ENCODE measurements at places on chromosomes 4 and X.

GRCh38 chrX:120205816-120206753, 44.5 kb upstream of the ZBTB33 start:
- no peak for DNase-seq

DNA sequence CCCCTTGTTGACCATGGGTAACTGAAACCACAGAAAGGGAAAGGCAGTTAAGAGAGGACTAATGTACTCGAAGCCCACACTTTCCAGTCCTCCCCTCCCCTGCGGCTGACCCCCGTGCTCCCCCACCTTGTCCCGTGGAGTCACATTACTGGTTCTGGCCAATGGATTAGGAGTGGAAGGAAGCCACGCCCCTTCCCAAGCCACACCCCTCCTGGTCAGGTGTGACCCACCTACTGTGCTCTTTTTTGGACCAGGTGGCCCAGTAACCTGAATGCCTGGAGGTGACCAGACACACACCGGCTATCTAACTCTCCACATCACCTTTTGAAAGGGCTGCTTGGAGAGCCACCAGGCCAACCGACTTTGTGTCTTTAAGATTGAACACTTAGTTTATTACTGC, 109.3 kb upstream of the MSX1 start:
- no peak for DNase-seq

- no peak for DNase-seq
Measured at GRCh38 chr4:52069571-52069970, 18.5 kb downstream of the SPATA18 start.

GRCh38 chrX:132652871-132653270, 164.0 kb upstream of the MBNL3 start:
- no peak for DNase-seq

DNA sequence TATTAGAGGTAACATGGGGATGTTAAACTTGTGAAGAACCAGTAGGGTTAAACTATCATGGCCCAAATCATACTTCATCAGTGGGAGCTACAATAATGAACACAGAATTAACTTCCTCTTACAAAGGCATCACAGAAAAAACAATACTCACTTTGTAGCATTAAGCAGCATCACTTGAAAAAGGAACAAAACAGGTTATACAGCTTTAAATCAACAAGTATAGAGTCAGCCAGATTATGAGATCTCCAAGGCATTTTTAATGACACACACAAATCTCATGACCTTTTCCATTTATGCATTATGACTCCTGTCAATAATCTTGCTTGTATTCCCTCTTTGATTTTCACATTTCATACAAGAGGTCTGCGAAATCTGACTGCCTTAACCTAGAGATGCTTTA, 18.3 kb downstream of the FBXL5 start:
- no peak for DNase-seq

GRCh38 chrX:153953342-153953830, 8.9 kb upstream of the RENBP start:
- no peak for DNase-seq

DNA sequence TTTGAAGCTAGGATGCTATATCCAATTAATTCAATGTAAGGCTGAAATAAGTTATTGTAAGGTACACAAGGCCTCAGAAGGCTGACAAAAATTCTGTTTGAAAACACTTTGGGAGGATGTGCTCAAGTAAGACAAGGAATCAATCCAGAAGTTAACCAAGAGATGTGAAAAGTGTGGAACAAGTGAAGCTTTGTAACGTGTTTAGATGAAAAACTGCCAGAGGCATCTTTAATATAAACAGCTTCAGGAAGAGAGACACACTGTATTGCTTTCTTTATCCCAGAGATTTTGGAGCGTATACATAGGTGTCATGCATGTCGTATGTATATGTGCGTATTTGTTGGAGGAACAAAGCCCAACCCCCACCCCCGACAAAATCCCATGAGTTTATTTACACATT, 28.3 kb upstream of the YTHDC1 start:
- DNase-seq, result no peak

GRCh38 chrX:36861601-36862000, 146.6 kb upstream of the FAM47C start:
- no peak for DNase-seq

DNA sequence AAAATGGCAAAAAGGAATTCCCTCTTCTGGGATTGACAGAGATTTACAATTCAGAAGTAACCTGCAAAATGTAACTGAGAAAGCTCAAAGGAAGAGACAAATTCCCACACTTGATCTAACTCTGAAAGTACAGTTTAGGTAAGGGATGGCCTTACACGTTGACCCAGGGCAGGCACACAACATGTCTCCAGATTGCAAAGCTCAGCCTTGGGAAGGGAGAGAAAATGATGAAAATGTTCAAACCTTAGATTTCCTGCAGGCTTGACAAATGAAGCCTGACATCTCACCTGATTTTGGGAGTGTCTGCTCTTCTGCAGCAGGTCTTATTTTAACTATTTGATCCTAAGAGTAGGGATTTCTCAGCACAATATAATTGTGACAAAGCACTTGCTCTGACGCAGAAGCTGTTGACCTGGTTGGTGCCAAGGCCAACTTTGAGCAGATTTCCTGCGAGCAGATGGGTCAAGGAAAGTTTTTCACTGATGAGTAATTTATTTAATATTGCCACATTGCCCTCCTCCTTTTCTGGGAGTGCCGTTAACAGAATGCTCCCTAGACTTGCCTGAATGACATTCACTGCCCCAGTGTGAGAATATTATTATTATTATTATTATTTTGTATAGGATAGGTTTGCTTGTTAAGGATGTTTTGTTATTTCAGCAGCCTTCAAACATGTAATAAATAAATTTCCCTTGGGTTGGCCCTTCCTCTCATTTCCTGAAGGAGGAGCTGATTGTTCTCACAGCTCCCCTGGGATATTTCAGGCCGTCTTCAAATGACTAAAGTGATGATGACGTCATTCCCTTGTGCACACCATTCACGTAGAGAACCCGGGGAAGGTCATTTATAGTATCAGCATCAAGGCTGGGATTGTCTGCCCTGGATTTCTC, 157.1 kb downstream of the VEGFC start:
- peak; percentile 67 for DNase-seq

DNA sequence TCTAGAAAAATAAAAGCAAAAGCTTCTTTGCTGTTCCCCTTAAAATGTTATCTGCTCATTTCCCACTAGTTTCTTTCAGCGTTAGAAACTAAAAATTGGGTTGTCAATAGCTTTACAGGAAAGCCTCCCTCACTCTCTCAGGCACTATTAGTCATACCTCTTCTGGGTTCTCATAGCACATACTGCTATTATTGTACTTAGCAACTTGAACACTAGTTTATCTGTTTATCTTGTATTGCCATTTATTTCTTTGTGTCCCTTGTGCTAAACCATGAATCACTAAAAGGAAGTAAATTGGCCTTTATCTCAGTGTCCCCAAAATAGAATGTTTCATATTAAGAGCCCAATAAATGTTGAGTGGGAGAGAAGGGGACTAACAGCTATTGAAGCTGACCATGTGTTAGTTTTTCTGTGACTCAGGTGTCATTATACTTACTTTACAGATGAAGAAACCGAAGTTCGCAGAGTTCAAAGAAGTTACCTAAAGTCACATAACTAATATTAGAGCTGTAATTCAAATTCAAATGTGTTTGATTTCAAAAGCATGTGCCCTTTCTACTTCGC, 124.8 kb upstream of the CITED1 start:
- DNase-seq, result no peak

- no peak for DNase-seq
Measured at GRCh38 chr4:147378780-147379179, 102.1 kb upstream of the EDNRA start.

GRCh38 chr4:13558881-13559280, 14.6 kb upstream of the NKX3-2 start:
- no peak for DNase-seq

- no peak for DNase-seq
Measured at GRCh38 chr4:170827562-170828274, 738.0 kb upstream of the AADAT start.

DNA sequence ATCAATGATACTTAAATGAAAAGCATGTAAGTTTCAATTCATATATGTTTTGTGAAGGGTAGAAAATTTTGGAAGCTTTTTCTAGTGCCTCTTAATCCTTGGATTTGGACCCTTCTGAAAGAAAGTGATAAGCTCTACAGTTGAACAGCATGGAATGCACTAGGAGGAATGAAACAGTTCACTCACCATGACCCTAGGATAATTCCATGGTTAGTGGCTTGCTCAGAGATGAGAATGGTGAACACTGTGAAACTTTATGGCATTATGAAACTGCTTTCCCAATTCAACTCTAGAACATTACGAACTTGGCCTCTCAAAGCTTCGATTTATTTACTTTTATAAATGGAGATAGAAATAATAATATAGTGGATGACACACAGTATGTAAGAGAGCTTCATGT, 88.9 kb upstream of the FAT4 start:
- DNase-seq, result no peak

- DNase-seq, result peak; percentile 55
Measured at GRCh38 chrX:31126205-31126604, 54.4 kb upstream of the FTHL17 start.

GRCh38 chr4:123349421-123350190, 47.0 kb upstream of the SPRY1 start:
- DNase-seq, result no peak
